ENCODE measurements at places on chromosomes 13 and 19. TPM values are rescaled to one million over a fixed set of nuclear protein-coding genes. Genes with fewer than 3 reads are reported as not detected.

CAMSAP3 gene
- 12.6 TPM for total RNA-seq

TLE6 gene
- 0.93 TPM for total RNA-seq

CEACAM6 gene
- 35.1 TPM for total RNA-seq

CEACAM20 gene
- total RNA-seq, result not detected

USHBP1 gene
- total RNA-seq, result not detected

ZFP30 gene
- 6.6 TPM for total RNA-seq

KIR3DL2 gene
- total RNA-seq, result not detected

All from airway epithelial cell (primary cell).